ENCODE measurements at places on chromosomes 7 and 10. TPM values are rescaled to one million over a fixed set of nuclear protein-coding genes. Genes with fewer than 3 reads are reported as not detected.

GRCh38 chr10:124259139-124259825, 159.4 kb downstream of the OAT start:
- DNase-seq, result no peak

DNA sequence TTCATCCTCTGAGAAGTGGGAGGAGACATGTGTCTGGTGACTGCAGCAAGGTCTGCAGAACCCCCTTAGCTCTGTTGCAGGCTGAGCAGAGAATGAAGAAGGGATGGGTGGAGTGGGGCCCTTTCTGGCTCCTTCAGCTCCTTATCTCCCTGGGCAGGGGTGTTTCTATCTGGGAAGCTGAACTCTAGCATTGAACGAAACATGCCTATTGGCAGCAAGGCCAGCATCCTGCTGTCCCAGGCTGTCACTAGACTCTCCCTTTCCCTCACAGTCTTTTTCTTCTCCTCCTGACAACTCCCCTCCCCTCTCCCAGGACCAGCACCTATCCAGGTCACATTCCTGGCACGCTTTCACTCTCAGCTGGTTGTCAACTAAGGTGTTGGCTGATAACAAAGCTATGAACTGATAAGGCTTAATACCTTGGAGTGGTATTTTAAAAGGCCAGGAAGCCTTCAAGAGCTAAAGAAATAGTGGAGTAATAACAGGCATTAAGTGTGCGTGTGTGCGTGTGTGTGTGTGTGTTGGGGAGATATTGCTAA, 128.8 kb upstream of the FZD8 start:
- peak; percentile 25 for DNase-seq

DNA sequence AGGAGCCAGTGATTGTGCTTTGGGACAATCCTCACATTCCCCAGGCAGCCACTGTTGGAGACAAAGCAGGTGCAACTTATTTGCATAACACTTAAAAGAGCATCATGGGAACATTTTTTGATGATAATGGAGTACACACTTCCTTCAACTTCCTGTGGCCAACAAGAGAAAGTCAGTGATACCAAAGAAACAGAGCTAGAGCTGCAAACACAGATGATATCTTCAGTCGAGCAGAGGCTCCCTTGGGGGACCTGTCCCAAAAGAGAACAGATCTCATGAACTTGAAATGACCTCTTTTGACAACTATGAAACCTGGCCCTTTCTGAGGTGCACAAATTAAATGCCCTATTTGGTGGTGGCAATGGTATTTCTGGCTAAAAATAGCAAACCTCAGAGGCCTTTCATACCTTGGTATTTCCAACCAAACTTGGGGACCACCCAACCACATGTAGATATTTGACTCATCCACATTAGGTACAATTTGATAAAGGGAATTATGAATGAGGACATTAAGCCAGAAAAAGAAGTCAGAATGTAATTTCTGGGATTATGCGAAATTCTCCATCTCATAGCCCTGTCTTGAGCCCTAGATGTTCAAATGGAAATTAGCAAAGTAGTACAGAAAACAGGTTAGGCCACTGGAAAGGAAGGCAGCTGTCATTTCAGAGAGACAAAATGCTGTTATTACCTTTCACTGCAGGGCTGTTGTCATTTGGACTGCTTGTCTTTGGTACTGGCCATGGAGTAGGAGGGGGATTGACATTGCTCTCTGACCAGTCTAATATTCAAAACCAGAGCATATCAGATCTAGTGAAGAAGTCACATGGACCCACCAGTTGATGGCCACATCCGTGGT, 146.2 kb downstream of the ICA1 start:
- no peak for DNase-seq

- peak; percentile 53 for DNase-seq
Observed at GRCh38 chr7:29878081-29878688, 71.9 kb downstream of the WIPF3 start.

DNA sequence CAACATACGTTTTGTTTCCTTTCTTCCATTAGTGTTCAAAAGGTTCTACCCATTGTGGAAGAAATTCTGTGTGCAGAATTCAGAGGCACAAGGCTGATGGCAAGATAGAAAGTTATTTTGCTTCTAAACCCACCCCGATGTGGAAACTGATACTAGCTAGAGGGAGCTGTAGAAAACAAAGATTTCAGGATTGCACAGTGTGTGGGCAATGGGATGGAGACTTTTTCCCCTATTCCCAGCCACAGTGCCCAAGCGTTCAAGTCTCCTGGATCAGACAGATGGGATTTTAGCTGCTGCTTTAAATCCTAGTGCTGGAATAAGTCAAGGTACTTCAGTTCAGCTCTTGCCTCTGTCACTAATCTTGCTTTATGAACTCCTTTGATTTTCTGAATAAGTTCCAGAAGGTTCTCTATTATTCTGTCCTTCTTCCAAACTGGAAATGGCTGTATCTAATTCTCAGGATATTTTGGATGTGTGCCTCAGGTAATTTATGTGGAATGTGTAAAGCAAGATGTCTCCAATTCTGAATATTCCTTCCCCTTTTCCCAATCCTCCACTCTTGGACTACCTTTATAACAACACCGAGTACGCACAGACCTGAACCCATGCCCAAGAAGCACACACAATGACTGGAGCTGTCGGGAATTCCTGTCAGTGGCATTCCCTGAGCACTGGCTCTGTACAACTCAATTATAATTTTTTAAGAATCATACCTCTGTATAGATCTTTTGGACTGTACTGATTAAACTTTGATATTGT, 473.0 kb downstream of the PLXDC2 start:
- DNase-seq, result no peak

EMX2 gene
- total RNA-seq, result not detected

GRCh38 chr7:113677811-113678210, 241.0 kb downstream of the PPP1R3A start:
- DNase-seq, result no peak

GRCh38 chr7:81430761-81431160, 339.1 kb downstream of the HGF start:
- DNase-seq, result no peak

DNA sequence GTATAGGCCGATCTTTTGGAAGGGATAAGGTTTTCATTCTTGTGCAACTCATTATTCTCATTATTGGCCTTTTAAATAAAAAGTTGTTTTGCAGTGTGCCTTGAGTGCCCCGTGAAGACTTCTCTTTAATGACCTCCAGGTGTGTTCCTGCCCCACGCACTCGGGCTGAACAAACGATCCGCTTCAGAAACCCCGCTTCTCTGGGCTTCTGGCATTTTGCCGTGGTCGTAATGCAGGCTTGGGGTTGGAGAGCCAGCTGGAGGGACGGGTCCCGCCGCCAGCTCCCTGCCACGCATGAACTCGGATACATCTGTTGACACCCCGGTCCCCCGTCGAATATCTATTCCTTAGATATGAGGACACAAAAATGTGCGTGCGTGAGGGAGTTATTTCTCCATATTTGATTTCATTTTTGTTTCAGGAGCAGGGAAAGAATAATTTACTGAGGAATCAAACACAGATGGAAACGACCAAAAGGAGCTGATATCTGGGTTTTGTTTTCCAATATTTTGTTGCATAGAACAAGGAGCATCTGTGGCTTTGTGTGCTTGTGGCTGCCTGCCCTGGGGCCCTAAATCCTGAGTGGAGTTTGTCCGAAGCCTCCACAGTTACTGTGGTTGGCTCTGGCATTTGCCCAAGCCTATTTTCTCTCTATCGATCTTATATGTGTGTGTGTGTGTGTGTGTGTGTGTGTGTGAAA, 17.0 kb upstream of the TTYH3 start:
- DNase-seq, result no peak

DNA sequence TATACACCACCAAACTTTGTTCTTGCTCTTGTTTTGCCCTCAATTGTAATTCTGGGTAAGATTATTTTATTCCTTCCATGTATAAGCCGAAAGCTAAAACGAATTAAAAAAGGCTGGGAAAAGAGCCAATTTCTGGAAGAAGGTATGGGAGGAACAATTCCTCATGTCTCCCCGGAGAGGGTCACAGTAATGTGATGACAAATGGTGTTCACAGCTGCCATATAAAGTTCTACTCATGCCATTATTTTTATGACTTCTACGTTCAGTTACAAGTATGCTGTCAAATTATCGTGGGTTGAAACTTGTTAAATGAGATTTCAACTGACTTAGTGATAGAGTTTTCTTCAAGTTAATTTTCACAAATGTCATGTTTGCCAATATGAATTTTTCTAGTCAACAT, 12.5 kb upstream of the CFAP69 start:
- DNase-seq, result no peak

JAKMIP3 gene
- 0.24 TPM for total RNA-seq

GRCh38 chr7:148397056-148397455, 193.5 kb upstream of the C7orf33 start:
- DNase-seq, result no peak

BEND7 gene
- total RNA-seq, result 33.4 TPM

DNA sequence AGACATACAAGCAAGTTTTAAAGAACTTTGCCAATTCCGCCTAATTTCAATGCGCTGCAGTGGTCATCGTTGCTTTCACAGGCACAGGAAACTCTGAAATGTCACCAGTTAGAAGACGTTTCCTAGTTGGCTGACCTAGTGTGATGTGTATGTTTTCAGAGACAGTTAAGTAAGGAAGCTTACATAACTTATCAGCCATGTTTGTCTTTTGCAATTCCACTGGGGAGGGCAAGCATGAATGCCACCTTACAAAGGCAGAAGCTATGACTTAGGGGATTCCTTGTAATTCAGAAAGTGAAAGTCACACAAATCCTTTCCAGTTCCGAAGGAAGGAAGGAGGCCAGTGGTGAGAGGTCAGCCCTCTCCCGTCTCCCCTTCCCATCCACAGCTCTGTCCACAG, 15.0 kb upstream of the NPS start:
- DNase-seq, result no peak

SORBS1 gene
- 699 TPM for total RNA-seq

DNA sequence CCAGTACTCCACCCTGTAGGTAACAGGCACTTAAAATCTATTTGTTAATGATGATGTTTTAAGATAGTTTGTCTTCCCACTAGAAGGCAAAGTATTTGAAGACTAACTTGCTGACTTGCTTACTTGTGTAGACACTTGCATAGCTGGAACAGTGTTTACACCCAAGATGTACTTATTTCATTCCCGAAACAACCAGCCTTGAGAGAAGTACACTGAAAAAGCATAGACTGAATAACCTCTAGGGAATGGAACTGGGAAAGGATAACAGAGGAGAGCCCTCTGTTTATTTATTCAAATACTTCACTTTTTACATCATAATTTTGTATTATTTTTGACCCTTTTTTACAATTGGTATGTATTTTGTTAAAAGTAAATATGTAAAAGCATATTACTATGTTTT, 33.1 kb upstream of the TMEM26 start:
- DNase-seq, result no peak

TNKS2 gene
- 39.9 TPM for total RNA-seq

DNA sequence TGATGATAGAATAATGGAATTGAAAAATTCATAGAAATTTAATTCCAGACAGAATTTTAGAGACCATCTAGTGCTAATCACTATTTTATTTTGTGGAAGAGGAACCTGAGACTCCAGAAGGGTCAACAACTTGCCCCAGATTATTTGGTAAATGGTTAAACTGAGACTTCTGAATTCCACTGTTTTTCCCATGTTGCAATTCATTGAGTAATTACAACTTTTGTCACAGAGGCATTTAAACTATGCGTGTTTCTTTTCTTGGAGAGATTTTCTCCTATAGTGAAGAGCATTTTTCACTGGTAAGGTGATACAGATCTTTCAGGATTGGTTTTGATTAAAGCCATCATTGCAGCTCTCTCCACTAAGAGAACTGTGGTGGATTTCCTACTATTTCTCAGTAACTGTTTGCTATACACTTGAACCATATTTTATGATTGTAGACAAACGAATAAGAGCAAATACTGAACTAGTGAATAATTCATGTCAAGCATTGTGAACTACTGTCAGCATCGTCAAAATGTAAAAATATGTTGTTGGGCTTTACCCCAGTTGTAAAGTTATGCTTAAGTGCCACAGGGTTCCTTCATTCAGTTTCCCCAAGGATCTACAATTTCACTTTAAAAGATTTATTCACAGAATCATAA, 26.5 kb downstream of the LRGUK start:
- DNase-seq, result no peak

GRCh38 chr10:88117869-88118632, 254.6 kb downstream of the PTEN start:
- no peak for DNase-seq

DNA sequence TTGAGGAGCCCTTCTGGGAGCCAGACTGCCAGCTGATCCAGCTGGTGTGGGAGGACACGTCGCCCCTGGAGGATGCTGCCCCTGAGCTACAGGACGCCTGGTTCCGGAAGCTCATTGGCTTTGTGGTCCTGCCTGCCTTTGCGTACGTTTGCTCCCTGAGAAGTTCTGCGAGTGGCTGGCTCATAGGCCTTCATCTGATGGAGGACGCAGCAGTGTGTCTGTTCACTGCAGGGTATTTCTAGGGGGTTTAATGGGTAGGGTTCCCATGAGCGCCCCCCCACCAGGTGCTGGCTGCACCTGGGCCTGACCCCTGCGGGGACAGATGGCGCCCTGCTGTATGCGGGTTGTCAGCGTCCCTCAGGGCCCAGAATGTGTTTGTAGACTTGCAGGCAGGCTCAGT, 5.0 kb downstream of the PAOX start:
- DNase-seq, result no peak

DNA sequence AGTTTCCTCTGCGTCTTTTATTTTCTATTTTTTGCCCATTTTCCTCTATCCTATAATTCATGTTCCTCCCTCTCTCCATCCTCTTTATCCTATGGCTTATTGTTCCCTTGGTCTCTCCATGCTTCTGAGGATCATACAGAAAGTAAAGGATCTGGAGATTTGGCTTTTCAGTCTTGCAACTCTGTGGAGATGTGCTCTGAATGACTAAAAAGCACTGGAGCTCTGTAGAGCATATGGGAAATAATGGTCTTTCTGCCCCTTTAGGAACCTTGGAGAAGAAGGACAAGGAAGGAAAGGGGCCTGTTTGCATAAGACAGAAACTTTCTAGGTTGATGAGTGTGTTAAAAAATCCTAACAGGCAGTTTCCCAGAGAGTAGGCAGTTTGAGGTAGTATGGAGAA, 120.1 kb downstream of the PHTF2 start:
- no peak for DNase-seq

GRCh38 chr10:1400101-1401070, 336.9 kb downstream of the ADARB2 start:
- DNase-seq, result no peak

DRGX gene
- total RNA-seq, result 0.35 TPM

PRLHR gene
- total RNA-seq, result not detected

GRCh38 chr10:103278862-103279298, 1.9 kb downstream of the INA start:
- peak; percentile 75 for DNase-seq

GRCh38 chr10:60098677-60099601, 192.6 kb upstream of the CCDC6 start:
- no peak for DNase-seq

CPEB3 gene
- total RNA-seq, result 11.0 TPM

GPR22 gene
- 0.44 TPM for total RNA-seq
